ENCODE measurements at places on chromosomes 5 and 9.

DNA sequence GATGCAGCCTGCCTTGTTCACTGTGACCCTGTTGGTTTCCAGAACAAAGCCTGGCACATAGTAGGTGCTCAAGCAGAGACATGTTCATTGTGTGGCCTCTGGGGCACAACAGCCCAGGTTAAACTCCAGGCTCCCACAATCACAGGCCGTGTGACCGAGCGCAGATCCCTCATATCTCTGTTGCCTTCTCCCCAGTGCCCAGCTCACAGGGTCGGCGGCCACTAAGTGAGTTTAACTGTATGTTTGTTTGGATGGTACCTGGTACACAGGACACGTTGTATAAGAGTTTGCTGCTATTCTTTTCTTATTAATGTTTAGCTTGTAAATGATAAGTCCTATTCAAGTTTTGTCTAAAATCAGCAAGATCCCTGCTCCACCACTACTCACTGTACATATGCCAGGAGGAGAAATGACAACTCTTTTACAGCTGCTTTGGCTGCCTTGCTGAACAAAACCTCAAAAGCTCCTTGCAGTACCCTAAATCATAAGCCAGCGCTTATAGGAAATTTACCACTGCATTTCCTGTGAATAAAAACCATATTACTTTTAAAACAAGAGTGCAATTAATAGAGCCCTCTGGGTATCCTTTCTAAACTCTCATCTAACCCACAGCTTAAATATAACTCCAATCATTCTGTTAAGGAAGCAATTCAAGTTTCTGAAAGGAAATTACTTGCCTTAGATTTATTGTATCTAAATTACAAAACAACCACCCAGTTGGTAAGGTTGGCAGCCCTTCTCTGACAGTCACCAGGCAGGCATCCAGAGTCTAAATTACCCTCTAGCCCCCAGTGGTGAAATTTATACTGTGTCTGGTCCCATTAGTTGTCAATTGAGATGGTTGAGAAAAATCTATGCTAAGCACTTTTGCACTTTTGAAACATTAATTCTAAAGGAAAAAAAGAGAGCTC is 379.4 kb downstream of the SEMA5A start:
- DNase-seq: no peak

GRCh38 chr5:111236348-111236747 is 12.2 kb downstream of the CAMK4 start:
- DNase-seq: no peak

GRCh38 chr9:129624947-129625346 is 1.0 kb upstream of the NTMT1 start:
- DNase-seq: no peak

DNA sequence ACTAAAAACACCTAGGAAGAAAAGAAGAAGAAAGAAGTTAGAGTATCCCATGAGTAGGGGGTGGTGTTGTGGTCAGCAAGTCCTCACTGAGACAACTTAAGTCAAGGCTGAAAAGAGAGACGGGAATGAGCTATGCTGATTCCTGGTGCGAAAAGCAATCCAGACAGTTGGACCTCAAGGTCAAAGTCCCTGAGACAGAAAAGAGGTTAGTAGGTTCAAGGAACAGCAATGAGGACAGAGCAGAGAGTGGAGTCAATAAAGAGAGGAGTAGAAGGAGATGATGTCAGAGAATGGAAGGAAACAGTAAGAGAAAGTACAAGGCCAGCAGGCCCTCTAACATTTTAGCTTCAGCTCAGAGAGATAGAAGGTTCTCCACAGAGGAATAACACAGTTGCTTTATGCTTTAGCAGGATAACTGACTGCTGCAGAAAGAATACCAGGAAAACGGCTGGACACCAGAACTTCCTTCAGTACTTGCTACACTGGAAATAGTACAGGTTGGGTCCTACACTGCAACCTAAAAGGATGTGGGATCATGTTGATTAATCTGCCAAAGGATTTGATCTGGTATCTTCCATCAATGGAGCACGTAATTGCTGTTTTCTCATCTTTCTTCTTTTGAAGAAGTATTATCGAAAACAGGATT is 43.6 kb downstream of the GNAQ start:
- DNase-seq: no peak

- DNase-seq: no peak
Observed at GRCh38 chr9:100354121-100354800, 1.5 kb upstream of the TEX10 start.

DNA sequence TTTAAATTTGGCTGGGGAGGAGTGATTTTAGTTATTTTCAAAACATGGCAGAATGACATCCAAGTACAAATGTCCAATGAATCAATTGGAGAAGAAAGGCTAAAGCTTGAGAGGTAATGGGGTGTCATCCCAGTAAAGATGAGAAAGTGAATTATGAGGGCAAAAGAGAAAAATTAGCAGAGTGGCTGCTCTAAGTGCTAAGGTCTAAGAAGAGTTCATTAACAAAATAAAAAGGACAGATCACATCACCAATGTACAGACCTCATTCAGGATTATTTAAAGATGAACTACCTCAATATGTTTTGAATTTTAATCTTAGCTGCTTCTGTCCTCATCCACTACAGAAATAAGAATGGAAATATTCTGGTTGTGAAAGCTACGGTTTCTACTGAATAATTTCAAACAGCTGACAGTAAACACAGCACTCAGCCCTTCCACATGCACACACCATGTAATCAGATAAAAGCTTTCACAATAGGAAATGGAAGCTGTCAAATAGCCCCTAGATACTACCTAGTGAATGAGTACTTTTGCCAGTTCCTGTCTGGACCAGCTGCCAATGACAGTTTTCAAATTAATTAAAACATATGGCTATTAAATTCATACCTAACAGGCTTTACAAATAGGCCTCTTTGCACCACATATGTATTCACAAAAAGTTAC is 171.5 kb downstream of the SSBP2 start:
- no peak for DNase-seq

DNA sequence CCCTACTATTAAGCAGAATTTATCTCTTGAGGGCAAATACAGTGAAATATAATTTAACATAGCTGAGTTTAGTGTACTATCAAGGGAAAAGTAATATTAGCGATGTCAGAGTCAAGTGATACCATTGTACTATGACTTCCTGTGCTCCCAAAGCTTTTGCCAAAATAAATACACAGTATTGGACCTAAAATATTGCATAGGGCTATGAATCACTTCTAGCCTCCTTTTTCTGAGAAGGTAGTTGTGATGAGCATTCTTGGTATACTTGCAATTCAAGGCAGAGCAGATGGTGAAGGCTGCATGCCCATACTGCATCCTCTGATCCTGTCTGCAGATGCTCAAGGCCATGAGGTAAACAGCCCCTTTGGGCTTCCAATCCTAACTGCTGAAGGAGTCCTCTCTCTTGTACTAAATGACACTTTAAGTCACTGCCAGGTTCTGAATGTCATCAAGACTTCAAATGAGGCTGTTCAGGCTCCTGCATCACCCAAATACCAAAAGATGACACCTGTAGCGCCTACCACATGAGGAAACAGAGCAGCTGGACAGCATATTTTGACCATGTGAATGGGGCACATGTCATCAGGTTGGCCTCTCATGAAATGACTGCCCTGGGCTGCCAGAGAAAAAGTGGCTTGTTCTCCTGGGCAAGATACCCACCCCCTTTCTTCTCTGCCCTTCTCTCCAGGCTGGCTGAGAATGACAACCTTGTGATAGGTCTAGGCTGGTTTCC is 29.7 kb upstream of the PPP2CA start:
- no peak for DNase-seq

DNA sequence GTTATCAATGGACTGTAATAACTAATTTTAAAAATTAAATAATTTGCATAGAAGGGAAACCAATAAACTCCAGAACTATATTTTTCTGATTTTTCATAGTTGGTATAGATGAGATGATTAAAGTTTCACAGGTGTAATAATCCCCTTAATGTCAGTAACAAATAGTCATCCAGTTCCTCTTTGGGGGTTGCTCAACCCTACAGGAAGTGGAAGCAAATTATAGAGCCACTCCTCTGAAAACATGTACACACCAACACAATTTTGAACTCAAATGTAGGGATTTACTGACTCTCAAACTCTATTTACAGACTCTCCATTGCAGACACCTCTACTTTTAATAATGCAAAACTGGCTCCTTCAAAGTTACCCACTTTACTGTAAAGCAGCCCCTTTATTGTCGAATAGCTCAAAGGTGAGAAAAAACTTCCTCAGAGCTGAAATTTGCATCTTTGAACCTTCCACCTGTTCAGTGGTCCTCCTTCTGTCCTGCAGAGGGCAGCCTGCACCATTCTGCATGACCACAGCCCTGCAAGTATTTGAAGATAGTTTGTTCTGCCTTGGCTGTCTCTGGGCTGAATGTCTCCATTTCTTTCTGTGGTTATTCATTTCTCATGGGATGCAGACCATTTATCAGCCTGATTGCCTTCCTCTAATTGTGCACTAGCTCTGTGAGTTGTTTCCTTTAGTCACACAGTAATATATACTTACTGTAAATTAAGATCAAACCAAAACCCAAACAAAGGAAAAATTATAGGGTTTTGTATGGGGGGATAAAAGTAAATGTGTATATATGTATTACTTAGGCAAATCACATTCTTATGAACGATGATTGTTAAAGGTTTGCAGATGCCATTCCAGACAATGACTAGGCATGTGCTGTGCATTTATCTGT is 383.2 kb upstream of the SGCD start:
- DNase-seq: peak; percentile 66

GRCh38 chr9:110077925-110078324 is 130.0 kb downstream of the C9orf152 start:
- DNase-seq: no peak

GRCh38 chr5:164345173-164345849 is 839.9 kb downstream of the MAT2B start:
- DNase-seq: no peak

- no peak for DNase-seq
Observed at GRCh38 chr5:127667926-127668325, 19.0 kb downstream of the CTXN3 start.

GRCh38 chr5:175448276-175448675 is 4.3 kb upstream of the DRD1 start:
- DNase-seq: no peak

DNA sequence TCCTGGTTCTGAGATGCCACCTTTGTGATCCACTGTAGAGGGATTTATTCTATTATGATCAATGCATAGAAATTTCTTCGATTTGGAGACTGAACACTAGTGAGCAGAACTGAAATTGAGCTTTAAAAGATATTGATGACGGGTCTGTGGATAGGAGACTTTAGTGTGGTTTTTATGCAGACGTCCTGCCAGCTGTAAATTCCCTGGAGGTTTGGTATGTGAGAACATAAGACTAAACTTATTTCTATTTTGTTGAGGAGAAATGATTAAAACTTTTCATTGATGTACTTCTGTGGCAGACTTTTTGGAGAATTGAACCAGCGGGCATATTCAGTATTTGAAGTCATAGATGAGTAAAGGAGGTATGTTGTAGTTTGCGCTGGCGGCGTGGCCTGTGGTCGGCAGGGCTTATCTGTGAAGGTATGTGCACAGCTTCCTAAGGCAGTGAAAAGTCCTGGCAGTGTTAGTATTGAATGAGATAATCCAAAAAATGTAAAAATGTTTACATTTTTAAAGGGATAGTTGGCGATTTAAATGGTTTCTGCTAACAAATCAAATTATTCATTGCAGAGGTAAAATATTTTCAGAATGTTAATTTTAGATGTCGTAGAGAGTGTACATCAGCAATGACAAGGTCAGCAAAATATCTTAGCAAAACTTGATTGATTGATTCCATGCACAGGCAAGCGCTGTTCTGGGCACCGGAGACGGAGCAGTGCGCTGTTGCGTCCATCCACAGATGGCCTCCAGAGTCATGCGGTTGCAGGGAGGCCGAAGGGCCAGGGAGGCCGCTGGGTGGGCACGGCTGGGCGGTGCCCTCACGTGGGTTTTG is 20.4 kb downstream of the TENT4A start:
- DNase-seq: peak; percentile 2

- no peak for DNase-seq
Observed at GRCh38 chr5:71873191-71873591, 154.1 kb downstream of the CARTPT start.

GRCh38 chr9:127608104-127608966 is 3.7 kb upstream of the STXBP1 start:
- DNase-seq: peak; percentile 83

DNA sequence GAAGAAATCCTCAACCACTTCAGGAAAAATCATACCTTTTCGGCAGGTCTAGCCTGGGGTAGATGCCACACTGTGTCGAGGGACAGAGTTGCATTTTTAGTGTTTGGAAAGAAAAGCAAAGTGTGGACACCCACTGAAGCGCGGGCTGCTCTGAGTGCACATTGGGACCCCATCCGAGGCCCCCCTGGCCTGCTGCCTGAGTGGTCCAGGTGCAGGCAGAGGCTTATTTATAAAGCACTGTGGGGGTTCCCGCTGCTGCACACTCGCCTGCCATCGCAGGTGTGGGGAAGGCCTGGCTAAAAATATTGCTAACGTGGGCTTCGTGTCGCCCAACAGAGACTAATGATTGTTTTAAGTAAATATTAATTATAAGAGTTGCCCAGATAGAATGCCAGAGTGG is 119.4 kb downstream of the CRB2 start:
- DNase-seq: no peak

DNA sequence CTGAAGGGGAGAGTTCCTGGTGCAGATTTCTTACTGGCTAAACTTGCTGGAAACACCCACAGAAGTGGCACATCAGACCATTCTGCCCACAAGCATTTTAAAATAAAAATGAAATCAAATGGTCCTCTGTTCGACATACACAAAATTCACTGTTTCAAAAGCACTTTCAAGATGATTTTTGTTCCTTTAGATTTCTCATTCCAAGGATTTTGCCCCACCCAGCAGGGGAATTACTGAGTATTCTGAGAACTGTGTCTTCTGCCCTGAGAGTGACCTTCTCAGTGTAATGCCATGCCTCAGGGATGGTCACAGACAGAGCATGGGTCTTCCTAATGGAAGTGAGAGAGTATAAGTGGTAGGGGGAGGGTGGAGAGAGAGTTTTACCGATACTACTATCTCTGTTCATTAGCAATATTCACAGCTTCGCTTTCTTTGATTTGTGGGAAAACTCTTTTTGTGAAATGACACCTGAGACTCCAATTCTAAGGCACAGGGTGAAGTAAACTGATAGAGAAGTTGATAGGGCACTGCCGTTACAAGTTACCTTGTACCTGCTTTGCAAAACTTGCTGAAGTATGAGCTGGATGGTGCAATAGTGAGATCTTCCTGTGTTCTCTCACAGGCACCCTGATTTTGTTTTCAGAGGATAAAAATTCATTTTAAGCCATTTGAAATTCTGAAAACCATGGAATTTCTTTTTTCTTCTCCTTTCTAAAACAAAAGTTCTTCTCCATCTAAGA is 95.8 kb upstream of the CD180 start:
- no peak for DNase-seq

- DNase-seq: no peak
Observed at GRCh38 chr9:84062538-84062937, 81.9 kb downstream of the RMI1 start.

GRCh38 chr9:71676460-71676859 is 91.9 kb downstream of the CEMIP2 start:
- no peak for DNase-seq

All from glutamatergic neuron (in vitro differentiated cells).